ENCODE measurements at places on chromosomes 3 and 15.

DNA sequence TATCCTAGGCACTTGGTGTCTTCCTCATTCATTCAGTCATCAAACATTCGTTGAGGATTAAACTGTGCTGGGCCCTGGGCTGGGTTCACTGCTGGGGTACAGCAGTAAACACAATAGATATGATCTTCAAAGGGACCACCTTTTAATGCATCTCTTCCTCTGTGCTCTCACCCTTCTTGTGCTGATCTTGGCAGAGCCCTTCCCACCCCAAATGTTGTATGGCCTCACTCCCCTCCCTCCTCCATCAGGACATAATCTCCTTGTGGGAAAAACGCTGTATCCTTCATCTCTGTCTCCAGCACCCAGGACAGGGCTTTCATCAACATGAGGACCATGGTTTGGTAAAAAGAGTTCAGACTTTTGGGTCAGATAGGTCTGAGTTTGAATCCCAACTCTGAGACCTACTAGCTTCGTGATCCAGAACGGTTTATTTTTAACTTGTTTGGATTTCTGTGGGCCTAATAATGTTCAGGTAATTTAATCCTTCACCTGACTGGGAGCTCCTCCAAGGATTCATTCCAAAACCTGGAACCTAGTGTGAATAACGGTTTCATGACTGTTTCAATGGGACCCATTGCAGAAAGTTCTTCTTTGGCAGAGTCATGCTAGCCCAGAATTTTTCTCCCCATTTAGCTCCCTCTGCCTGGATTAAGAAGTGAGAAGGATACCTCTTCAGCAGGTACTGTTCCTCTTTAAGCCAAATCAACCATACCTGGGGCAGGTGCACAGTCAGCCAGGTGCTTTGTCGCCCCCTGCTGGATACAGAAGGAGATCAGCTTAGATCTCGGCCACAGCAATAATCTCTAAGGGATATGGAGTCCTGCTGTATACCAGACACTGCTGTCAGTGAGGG lies 5.2 kb upstream of the WNT7A start:
- peak; percentile 57 for DNase-seq

- DNase-seq = peak; percentile 54
These were observed 369.2 kb upstream of the IL12A start for GRCh38 chr3:159619341-159619885.

DNA sequence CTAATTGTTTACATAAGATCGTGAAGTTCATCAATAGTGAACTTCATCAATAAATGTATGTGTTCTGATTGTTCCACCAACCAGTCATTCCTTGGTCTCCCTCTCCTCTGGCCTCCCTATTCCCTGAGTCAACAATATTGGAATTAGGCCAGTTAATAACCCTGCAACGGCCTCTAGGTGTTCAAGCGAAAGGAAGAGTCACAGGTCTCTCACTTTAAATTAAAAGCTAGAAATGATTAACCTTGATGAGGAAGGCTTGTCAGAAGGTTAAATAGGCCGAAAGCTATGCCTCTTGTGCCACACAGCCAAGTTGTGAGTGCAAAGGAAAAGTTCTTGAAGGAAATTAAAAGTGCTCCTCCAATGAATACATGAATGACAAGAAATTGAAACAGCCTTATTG lies 89.4 kb upstream of the ACKR4 start:
- DNase-seq = no peak

DNA sequence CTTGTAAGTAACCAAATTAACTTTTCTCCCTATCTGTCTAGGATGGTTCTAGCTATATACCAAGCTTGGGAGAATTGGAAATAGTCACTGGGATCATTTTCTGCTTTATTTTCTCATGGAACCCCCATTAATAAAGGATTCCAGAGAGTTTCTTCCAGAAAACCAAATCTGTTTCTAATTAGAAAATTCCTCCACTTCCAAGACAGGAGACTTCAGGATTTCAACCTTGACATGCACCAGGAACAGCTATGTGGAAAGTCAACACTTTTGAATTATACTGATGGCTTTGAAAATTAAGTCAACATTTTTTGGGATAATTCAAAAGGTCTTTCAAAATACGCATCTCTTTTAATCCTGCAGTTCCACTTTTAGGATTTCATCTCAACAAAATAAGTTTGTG lies 138.3 kb downstream of the MEX3B start:
- DNase-seq = no peak

DNA sequence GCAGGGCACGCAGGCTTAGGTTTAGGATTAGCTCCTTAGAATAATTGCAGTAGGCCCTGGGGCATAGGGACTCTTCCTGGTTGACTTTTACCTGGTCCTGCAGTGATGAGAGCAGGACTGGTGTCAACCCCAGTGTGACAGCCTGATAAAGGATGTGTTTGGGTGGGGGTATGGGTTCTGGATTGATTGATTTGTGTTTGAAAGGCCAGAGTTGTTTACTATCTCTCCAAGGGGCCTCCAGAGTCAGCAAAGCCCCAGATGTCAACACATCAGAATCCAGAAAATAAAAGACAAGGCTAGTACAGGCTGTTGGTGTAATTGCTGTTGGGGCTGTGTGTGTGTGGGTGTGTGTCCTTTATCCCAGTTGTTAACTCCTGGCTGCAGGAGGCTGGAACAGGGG lies 122.3 kb downstream of the CHRNA7 start:
- no peak for DNase-seq

- no peak for DNase-seq
These were observed 44.3 kb downstream of the U2SURP start for GRCh38 chr3:143045639-143046038.

DNA sequence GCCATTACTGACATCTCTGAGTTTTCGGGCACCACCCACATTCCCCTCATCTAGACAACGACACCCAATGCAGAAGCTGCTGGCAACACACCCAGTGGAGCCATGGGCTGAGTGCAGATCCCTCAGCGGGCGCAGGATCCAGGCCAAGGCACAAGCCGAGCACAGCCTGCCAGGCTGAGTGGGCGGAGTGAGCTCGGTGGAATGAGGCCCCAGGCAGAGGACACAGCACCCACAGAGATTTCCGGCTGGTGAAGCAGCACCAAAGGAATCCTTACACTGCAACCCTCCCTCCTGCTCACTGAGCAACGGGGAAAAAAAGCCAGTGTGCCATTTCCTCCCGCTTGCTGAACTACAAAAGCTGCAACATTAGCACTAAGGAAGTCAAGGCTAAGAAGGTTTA lies 34.3 kb downstream of the ZMAT3 start:
- no peak for DNase-seq

- no peak for DNase-seq
These were observed 57.9 kb downstream of the ADCY5 start for GRCh38 chr3:123390865-123391600.

- no peak for DNase-seq
These were observed 139.2 kb downstream of the NUP210 start for GRCh38 chr3:13280811-13281506.

DNA sequence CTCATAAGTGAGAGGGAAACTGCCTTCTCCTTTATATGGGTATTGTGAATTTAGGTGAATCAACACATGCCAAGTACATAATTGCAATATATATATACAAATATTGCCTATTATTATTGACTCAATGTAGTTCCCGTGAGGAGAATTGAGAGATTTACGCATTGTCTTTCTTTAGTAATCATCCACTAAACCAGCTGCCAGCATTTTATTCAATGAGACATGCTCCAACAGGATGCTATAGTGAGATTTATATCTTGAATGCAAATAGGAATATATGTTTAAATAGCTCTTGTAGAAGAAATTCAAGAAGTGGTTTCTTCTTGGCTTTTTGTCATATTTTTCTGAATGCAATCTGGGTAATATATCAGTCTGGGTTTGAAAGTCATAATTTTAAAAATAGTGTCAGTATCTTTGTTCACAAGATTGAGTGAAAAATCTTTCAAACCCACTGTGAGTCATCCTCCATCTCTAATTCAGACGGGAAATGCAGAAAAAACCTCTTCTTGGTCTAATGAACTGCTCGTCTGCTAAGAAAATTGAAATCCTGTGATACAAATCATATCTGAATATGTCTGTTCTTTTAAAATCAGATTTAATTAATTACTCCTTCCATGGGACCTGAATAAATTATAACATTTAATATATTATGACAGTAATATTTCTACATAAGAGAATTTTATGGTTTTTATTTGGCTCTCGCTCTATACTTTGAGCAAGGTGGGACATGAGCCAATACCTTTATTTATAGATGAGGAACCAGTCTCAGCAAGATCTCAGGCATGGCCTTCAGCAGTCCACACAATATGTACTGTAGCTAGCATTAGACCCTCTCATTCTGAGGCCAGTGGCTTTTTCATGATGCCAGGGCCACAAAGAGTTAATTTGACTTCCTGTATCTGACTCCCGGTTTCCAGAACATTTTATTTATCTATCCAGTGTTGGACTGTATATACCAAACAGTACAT lies 516.0 kb downstream of the GABRG3 start:
- DNase-seq = peak; percentile 73

DNA sequence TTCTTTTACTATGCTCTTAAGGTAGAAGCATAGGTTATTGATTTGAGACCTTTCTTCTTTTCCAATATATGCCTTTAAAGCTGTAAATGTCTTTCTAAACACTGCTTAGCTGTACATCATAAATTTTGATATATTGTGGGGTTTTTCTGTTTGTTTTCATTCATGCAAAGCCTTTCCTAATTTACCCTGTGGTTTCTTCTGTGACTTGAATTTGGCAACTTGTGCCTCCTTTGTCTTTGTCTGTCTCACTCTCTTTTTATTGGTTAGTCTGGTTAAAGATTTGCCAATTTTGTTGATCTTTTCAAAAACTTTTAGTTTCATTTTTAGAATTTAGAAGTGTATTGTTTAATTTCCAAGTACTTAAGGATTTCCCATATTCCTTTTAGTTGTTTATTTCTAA lies 343.1 kb downstream of the OXSM start:
- DNase-seq = no peak

DNA sequence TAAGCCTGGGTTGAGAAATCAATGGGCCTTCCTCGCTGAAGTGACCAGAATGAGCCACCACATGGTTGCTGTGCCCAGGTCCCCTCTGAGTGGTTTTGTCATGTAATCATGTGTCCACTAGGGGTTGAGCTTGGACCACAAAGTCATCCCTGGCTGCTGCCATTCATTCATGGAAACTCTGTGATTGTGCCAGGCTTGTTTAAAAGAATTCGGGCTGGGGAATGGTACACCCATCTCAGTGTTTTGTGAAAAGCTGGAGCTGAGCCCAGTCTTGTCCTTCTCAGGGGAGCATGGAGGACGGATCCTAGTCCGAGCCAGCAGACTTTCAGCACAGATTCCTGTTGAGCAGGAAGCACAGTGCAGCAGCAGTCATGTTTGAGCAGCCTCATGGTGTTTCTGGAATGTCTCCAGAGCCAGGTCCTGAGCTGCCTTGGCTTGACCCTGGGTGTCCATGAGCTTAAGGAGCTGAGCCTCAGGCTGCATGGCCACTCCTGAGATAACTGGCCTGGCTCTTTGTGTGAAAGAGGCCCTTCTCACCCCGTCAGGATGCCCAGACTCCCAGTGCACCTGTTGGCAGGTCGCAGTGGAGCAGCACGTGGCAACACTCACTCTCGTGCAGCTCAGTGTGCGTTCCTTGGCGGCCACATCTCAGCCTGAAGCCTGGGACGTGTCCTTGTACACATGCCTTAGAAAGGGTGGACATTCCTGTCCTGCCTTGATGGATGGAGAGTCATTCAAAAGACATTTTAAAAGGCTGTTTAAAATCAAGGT lies 260.3 kb upstream of the TPM1 start:
- peak; percentile 76 for DNase-seq

- no peak for DNase-seq
These were observed 84.3 kb upstream of the ABI3BP start for GRCh38 chr3:101077361-101078011.

- DNase-seq = no peak
These were observed 109.1 kb upstream of the WNT5A start for GRCh38 chr3:55596212-55596611.

DNA sequence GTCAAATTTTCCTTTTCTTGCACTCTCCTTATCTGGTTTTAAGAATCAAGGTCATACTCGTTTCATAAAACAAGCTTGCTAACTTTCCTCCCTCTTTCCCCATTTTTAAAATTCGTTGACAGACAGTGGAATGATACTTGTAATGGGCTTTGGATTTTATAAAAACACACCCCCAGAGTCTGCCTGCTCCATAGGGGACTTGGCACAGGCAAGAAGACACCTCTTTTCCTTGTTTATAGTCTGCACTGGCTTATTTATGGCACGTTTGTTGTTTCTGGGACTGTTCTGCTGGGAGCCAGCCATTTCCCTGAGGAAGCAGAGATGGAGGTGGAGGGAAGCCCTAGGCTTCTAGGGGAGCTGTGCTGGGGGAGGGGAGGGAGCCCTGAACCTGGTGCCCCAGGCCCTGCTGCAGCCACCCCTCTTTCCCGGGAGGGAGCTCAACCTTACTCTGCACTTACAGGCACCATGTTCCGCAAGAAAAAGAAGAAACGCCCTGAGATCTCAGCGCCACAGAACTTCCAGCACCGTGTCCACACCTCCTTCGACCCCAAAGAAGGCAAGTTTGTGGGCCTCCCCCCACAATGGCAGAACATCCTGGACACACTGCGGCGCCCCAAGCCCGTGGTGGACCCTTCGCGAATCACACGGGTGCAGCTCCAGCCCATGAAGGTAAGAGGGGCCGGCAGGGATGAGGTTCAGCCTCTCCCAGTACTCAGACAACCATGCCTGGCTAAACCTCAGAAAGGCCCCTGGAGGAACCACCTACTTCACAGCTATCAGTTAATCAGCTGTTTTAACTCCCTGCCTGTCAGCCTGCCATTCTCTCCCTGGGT lies 18.3 kb downstream of the ANKRD63 start:
- no peak for DNase-seq

DNA sequence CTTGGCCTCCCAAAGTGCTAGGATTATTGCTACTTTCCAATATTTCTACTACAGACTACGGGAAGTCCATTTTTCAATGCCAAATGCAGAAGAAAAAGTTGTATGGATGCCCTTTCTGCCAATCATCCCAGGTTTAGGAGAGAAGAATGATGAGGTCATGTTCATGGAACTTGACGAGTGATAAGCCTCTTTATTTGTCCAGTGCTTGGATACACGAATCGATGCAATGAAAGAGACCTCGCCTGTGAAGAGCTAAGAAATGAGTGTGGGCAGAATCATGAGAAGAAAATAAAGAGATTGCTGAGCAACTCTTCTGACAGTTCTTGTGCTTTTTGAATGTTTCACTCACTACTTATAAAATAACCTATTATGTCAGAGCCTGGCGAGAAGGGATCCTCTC lies 996 bp upstream of the SLC28A1 start:
- no peak for DNase-seq

GRCh38 chr3:13538520-13539291 lies 10.2 kb upstream of the FBLN2 start:
- no peak for DNase-seq

DNA sequence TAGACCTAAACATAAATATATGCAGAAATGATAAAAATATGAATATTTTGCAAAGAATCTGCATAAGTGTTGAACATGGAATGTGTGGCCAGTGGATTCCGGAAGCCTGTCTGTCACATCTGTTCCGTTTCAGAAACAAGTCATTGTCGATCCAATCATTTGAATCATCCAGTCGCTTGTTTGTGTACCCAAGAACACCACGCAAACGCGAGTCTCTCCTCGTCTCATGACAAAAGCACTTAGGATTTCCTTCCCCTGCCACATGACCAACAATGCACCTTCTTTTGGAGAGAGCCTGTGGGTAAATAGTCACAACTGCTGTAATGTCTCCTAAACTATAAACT lies 80.2 kb downstream of the FMN1 start:
- no peak for DNase-seq
